Central memory CD4-positive, alpha-beta T cell (primary cell): ENCODE measurements at places on chromosomes 12 and 14.

DNA sequence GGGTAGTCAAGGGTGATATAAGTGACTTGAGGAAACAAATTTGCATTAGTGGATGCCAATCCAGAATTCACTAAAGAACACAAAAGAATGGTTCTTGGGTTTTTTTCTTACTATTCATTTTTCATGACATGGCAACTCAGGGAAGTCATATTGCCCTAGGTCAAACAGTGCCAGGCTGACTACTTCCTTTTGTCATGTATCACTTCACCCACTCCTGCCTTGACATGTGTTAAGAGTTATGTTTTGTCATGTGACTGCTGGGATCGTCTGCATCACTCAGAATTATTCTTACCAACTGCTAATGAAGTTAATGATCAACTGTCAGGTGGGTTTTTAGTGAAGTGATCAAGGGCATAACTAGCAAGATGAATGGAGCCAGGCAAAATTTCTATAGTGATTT is 74.2 kb downstream of the PRORP start:
- DNase-seq: no peak

DNA sequence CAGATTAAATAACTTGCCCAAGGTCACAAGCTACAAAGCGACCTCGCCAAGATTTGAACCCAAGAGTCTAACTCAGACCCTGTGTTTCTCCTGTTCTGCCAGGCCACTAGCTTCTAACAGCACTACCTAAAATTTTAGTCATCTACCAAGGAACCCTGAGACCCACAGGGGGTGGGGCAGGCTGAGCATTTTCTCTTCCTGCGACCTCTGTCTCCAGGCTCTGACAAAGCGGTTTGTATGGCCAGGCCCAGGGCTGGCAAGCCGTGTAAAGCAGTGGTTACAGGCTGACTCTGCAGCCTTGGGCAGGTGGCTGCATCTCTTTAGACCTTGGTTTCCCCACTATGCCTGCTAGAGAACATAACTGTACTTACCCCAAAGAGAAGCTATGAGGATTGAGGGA is 5.3 kb downstream of the VDR start:
- DNase-seq: no peak

- DNase-seq: no peak
Measured at GRCh38 chr12:24901576-24902461, 47.1 kb downstream of the BCAT1 start.

DNA sequence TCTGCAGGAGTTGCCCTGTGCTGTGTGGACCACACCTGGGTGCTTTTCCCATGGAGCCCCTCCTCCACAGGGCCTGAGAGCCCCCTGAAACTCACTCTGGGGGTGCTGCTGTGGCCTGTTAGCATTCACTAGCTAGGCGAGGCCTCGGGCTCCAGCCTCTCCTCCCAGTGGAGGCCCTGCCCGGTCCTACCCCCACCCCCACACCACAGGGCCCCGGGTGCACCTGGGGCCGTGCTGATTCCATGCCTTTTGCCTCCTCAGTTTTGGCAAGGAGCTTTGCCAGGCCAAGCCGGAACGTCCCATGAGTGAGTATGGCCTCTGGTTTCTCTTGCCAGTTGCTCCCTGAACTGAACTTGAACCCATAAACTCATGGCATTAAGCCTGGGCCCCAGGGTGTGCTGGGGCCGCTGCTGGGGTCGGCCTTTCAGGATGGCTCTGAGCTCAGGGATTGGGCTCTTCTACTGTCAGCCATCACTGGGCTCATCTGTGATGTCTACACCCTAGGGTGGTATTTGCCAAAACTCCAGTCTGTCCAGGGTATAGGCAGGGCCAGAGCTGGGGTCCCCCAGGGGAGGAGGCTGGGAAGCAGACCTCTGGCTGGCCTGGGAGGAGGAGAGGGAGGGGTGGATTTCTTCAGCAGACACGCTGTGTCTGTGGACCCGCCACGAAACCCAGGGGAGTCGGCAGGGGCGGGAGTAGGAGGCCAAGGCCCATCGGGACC is 58.7 kb upstream of the TSPAN9 start:
- no peak for DNase-seq

- no peak for DNase-seq
Measured at GRCh38 chr12:112303799-112304198, 78.4 kb downstream of the HECTD4 start.

- DNase-seq: no peak
Measured at GRCh38 chr14:103770902-103771301, 55.3 kb downstream of the ZFYVE21 start.

DNA sequence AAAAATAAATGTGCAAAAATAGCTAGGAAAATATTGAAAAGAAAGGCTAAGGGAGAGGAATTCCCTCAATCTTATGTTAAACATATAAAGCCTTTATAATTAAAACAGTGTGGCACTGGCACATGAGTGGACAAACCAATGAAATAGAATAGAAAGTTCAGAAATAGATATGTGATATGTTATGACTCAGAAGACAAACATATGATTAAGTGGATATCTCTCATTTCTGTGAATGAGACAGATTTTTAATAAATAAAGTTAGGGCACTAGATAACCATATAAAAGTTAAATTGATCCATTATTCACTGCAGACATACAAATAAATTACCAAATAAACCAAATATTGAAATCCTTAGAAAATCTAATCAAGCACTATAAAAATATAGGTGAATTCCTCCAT is 73.0 kb downstream of the ALG10B start:
- DNase-seq: no peak

GRCh38 chr12:11896417-11896929 is 174.3 kb upstream of the BCL2L14 start:
- DNase-seq: no peak

DNA sequence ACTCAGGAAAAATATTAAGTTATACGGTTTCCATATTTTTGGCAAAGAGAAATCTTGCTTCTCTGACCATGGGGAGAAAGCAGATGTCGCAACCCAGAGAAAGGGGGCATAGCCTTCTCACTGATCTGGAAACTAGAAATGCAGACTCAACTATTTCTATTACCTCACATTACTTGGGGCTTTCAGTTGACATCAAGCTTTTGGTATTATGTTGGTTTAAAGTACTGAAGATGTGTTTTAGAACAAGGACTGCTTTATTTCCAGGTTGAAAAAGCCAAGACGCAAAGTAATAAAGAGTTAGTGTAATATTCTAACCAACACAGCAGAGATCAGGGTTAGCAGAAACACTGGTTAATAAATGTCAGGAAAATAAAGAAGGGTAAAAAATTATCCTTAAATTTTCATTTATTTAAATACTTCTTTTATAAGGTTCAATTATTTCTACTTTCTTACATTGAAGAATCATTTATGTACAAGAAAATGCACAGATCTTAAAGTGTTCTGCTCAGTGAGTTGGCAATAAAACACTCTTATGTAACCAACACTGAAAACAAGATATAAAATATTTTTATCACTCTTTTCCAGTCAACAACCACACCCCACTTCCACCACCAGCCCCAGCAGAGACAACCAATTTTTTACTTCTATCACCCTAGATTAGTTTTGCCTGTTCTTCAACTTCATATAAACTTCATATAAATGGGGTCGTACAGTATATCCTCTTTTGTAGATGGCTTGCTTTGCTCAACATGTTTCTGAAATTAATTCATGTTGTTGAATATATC is 26.0 kb downstream of the DCP1B start:
- DNase-seq: no peak

- no peak for DNase-seq
Measured at GRCh38 chr12:11998944-11999315, 71.8 kb upstream of the BCL2L14 start.

DNA sequence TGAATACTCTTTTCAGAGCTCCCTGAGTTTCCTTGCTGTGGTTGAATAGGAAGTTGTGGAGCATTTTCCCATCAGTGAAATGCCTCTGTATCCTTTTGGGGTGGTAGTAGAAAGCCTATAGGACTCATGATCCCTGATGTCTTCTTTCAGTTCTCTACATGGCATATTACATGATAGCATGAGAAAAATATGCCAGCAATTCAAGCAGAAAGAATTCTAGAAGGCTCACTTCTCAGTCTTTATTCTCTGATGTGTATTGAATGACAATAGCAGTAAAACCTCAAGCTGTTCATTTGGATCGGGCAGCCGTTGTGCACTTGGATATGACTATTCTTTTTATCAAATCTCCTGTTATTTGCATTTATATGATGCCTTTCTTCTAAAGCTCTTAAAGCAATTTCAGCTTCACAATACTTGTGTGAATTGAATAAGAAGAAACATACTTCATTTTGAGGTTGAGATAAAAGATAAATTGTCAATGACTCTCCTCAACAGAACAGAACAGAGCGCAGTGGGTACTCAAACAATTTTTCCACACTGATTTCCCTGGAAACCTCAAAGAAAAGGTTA is 251.5 kb upstream of the FBXO33 start:
- DNase-seq: no peak

DNA sequence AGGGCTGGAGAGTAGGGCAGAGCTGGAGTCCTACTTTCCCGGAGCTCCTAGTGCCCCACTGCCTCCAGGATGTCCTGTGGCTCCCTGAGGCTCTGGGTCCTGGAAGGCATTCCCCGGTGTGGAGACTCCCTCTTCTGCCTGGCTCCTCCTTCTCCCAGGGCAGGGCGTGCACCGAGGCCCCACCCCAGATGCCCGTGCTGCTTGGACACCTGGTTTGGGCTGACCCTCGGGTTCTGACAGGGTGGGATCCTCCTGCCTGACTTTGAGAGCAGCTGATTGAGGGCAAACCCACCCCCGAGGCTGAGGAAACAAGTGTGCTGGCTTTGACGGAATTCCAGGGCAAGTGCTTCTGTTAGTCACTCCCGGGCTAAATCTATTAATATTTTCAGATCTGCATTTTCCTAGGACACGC is 15.4 kb downstream of the TEAD4 start:
- no peak for DNase-seq

- no peak for DNase-seq
Measured at GRCh38 chr12:88579161-88579517, 1.1 kb downstream of the KITLG start.
